NCI-H2107 (cell line): ENCODE measurements at places on chromosomes 4 and X.

DNA sequence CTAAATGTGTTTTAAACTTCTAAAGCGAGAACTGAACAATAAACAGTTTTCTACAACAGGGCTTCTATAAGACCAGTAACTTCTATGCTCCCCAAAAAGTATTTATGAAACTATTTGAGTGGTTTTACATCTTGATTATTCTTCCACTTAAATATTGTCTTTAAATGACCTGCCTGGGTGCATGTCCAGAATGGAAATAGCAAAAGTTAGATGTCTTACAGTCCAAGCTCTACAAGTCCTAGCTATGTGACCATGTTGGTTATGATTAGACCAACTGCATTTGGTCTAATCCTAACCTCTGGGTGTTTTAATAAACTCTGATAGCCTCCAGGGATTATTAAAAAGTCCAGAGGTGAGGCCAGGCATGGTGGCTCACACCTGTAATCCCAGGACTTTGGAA, 79.0 kb upstream of the ATXN3L start:
- DNase-seq = no peak

- no peak for DNase-seq
Measured at GRCh38 chr4:168759959-168760527, 250.0 kb downstream of the CBR4 start.

DNA sequence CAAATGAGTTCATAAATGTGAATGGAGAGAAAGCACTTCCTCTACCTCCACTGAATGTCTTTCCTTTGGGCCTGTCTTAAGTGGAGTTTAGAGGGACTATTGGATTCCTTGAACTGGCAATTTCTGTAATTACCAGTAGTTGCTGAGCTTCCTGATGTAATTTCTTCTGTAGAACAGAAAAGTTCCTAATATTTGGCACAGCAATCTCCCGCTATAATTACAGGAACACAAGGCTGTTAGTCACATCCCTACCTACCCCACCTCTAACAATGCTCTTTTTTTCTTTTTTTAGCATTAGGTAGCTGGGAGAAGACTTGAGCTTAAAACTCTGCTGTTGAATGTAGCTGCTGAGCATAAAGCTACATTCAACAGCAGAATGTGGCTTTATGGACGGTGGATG, 24.8 kb upstream of the RBPJ start:
- DNase-seq = no peak

DNA sequence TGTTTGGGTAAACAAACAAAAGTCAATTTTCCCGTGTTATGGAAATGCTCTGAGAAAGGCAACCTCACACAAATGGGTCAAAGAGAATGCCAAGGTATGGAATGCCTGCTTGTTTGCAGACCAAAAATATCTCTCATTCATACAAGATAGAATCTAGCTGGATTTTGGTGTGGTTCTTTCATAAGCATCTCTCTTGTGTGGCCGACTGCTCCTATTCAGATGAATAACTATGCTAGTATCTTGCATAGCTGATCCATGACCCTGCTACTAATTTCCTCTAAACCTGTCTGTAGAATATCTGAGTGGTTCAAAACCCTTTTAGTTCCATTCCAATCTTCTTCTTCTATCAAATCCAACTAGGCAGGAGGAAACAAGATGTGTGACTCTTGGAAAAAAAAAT, 28.2 kb upstream of the SORBS2 start:
- no peak for DNase-seq

DNA sequence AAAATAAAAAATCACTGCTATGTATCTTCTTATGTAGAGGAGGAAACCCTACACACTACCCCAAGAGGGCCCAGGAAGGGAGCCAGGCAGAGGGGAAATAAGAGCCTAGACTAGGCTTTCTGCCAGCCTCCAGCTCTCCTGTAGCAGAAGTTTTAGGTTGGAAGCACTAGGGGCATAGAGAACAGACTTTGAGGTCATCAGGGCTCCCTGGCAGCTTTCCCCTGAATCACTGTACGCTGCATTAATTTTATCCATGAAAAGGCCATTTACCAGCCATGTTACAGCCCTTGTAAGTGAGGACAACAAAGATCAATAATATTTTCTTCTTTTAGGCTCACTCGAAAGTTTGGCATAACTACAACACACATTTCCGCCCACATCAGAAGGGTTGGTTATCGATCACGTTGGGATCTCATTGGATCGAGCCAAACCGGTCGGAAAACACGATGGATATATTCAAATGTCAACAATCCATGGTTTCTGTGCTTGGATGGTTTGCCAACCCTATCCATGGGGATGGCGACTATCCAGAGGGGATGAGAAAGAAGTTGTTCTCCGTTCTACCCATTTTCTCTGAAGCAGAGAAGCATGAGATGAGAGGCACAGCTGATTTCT, 24.7 kb downstream of the RPL9 start:
- DNase-seq = no peak

GRCh38 chrX:136019226-136019625, 34.0 kb downstream of the SLC9A6 start:
- no peak for DNase-seq

DNA sequence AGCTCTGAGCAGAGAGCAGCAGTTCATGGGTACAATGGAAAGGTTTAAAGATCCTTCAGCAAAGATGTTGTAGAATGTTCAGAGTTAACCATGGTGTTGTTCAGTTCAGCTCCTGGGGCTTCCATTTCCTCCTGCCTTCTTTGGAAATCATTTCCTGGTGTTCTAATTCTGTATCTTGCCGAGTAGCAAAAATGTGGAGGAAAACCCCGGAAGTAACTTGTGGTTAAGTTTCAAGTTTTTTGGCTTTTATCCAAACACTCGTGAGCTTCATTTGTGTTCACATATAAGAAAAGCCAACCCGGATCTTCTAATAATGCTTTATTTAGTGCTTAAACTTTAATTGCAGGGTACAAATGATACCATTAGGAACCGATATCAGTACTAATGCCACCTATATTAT, 33.6 kb upstream of the ARX start:
- no peak for DNase-seq

- DNase-seq = no peak
Measured at GRCh38 chr4:40241941-40242340, 45.1 kb downstream of the RHOH start.

DNA sequence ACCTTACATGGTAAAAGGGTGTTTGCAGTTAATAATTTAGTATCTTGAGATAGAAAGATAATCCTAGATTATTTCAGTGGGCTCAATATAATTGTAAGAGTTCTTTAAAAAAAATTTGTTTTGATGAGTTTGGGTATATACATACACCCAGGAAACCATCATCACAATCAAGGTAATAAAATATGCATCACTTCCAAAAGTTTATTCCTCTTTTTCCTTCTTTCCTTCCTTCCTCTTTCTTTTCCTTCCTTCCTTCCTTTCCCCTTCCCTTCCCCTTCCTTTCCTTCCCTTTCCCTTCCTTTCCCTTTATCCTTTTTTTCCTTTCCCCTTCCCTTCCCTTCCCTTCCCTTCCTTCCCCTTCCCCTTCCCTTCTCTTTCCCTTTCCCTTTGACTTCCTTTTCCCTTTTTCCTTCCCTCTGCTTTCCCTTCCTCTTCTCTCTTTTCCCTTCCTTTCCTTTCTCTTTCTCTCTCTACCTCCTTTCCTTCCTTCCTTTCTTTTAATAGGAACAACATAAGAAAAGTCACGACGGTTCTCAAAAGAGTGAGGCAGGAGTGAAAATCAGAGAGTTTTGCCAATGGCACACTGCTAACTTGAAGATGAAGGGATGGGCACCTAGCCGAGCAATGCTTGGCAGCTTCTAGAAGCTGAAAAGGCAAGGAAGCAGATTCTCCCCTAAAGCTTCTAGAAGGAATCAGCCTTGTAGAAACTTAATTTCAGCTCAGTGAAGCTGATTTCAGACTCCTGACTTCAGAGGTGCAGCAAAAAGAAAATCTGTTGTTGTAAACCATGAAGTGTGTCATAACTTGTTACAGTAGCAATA, 2050.2 kb upstream of the AGA start:
- no peak for DNase-seq

- DNase-seq = no peak
Measured at GRCh38 chr4:152992466-152992865, 56.3 kb downstream of the FHDC1 start.

- no peak for DNase-seq
Measured at GRCh38 chrX:55102754-55103153, 13.9 kb downstream of the PAGE2 start.

DNA sequence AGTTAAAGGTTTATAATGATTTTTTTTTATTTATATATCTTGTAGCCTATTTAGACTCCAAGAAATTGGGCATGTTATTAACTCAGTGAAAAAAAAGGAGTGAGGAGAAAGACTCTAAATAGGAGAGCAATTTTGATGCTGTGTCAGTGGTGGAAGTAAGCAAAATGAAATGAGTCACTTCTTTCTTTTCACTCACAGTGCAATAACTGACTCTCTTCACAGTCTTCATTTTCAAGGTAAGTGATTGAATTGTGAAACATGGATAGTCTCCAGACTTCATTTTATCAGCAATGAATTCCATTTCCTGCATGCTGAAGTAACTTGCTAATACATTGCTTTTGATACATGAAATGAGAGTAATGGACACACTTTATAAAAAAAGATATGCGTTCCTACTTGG, 2271.5 kb downstream of the PCDH7 start:
- no peak for DNase-seq

DNA sequence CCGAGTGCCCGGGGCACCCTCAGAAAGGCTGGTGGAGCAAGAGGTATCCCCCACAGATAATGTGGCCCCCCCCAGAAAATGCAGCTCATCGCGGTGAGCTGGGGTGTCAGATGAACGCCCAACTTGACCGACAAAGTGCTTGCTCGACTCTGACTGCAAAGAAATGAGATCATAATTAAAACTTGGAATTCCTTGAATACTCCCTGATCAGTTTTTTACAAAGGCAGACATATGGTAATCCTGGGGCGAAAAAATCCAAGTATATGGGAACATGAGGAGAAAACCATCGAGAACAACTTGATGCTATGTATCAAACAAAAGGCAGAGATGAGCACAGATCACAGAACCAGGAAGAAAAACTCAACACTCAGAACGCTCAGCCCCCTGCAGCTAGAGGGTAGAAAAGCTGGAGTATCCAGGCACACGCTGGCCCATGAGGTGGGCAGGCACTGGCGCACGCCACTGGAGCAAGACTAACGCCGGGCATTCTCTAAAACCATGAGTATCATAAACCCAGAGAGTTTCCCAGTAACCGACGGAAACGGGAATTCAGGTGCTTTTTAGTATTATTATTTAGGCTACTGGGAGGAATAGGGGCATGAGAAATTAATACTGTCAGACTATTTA, 127.3 kb downstream of the AFAP1 start:
- no peak for DNase-seq

DNA sequence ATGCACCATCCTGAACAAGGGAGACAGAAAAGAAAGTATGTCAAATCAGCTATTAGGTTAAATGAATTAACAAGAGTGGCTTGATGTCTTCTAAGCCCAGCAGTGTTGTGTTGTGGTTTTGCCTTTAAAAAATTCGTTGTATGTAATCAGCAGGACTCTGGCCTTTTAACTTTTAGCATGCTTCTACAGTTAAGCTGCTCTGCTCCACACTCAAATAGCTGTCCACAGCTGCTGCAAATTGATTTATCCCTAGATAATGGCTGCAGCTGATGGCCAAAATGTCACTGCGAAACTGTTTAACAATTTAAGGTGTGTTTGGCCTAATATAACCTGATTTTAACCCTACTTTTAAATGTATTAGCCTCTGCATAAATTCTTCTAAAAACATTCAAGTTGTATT, 85.8 kb downstream of the CXXC4 start:
- no peak for DNase-seq

GRCh38 chr4:42627885-42628646, 28.8 kb downstream of the ATP8A1 start:
- DNase-seq = peak; percentile 19

DNA sequence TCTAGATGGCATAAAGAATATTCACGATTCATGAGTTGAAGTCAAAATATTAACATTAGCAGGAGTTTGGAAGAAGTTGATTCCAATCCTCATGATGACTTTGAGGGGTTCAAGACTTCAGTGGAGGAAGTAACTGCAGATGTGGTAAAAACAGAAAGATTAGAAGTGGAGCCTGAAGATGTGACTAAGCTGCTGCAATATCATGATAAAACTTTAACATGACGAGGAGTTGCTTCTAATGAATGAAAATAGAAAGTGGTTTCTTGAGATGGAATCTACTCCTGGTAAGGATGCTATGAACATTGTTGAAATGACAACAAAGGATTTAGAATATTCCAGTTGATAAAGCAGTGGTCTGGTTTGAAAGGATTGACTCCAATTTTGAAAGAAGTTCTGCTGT, 70.1 kb upstream of the TMLHE start:
- no peak for DNase-seq

- DNase-seq = no peak
Measured at GRCh38 chrX:24168807-24169206, 19.3 kb downstream of the ZFX start.

DNA sequence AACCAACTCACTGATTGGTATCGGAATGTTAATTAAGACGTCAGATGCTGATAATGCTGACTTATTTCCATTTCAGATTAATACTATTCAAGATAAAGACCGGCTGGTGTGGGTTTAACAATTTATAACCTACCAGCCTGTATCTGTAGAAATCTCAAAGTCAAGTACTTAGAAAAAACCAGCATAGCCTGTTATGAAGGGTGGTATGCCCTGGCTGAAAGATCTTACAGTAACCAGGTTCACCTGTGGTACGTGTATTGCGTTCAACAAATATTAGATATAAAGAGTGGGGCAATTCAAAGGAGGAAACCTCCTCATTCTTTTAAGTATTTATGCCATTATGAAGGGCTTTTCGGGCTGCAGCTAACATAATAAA, 240.8 kb upstream of the ANXA3 start:
- DNase-seq = no peak

GRCh38 chr4:74161666-74162450, 3.9 kb downstream of the MTHFD2L start:
- no peak for DNase-seq

- no peak for DNase-seq
Measured at GRCh38 chr4:55928846-55929245, 19.9 kb upstream of the CEP135 start.

DNA sequence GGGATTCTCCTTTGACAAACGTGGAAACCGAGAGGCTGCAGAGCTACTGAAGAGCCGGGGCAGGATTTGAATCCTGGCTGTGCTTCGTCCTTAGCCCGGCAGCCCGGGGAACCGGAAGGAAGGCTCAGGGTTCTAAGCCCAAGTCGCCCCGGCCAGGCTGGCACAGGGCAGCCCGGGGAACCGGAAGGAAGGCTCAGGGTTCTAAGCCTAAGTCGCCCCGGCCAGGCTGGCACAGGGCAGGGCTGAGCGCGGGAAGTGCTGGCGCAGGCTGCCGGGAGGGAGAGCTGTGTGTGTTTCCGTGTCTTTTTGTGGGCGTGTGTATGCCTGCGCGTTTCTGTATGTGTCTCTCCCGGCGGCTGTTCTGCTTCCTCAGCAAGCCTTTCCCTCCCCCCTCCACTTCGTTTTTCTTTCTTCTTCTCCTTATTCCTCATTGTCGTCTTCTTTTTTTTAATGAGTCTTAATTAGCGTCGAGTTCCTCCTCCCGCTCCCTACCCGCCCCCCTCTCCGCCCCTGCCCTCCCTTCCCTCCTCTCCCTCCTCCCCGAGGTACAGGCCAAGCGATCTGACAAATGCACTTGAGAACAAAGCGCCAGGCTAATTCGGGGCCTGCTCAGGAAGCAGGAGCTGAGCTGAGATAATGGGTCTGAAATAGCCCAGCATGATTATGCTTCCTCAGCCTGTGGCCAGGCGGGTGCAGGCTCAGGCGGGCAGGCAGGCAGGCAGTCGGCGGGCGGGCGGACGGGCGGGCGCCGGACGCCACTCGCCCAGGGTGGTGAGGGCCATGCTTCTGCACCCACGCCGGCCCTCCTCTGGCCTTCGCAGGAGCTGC, 65.9 kb downstream of the EFNB1 start:
- DNase-seq = no peak

- no peak for DNase-seq
Measured at GRCh38 chr4:75724867-75725724, 719 bp downstream of the USO1 start.
